BJ (cell line): ENCODE measurements at places on chromosomes 4 and X.

DNA sequence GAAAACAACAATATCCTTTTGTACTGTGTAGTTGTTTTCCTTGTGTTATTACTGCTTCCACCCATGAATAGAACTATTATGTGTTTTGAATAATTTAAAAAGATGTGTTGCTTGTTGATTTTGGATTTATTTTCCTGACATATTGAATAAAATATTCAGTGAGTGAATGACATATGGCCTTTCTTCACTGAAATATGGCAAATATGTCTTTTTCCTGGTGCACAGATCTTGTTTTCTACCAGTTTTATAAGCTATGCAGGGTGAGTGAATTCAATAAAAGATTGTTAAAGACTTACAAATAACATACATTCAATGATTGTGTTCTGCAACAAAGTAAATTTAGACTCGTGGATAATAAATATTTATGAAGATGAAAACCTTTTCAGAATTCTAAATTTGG lies 1216.3 kb upstream of the ADGRL3 start:
- DNase-seq = no peak

GRCh38 chr4:6918338-6918737 lies 8.7 kb downstream of the TBC1D14 start:
- no peak for DNase-seq

- DNase-seq = no peak
Observed at GRCh38 chr4:86961116-86961515, 26.3 kb downstream of the AFF1 start.

DNA sequence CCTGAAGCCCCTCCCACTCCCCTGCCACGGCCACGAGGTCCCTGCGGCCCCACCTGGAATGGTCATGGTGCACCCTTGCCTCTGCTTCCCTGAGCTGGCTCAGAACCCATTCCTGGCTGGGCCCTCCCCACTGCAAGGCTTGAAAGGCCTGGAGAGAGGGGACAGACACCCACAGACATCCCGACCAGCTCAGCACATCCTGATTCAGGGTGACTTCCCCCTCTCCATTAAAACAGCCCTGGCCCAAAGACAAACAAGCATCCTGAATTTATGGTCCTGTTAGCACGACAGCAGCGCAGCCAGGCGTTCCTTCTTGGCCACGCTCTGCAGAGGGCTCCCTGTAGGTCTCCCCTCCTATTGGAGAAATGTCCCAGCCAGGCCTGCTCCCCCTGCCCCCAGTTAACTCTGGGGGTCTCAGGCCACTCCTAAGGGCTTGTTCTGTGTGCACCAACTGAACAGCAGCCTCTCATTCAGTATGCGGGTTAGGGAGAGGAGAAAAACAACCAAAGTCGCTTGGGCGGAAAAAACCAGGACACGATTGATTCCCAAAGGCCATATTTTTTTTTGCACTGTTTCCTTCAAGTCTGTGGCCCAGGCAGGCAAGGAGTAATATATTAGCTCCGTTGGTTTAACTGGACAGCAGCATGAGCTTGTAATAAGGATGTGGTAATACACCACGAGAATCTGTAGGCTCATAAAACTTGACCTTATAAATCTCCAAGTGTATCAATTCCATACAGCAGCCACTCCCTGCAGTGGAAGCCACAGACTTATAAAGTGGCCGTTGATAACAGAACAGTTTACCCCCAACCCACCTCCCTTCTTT lies 106.7 kb upstream of the MSX1 start:
- peak; percentile 47 for DNase-seq

GRCh38 chr4:53863158-53863557 lies 201.2 kb downstream of the CHIC2 start:
- no peak for DNase-seq

- no peak for DNase-seq
Observed at GRCh38 chr4:1247864-1248244, 1.1 kb downstream of the CTBP1 start.

- DNase-seq = no peak
Observed at GRCh38 chrX:117711782-117712181, 404.8 kb downstream of the KLHL13 start.

GRCh38 chrX:71118985-71119535 lies 664 bp downstream of the MED12 start:
- DNase-seq = no peak

- DNase-seq = no peak
Observed at GRCh38 chrX:71895607-71896006, 15.0 kb upstream of the NHSL2 start.

- DNase-seq = no peak
Observed at GRCh38 chr4:67725132-67725531, 24.2 kb upstream of the UBA6 start.

GRCh38 chr4:121072224-121073003 lies at the start of gene NDNF:
NDNF (minus strand) TSS chr4:121072535; CDS start chr4:121045837, 26,698 bp downstream.
- DNase-seq = no peak

DNA sequence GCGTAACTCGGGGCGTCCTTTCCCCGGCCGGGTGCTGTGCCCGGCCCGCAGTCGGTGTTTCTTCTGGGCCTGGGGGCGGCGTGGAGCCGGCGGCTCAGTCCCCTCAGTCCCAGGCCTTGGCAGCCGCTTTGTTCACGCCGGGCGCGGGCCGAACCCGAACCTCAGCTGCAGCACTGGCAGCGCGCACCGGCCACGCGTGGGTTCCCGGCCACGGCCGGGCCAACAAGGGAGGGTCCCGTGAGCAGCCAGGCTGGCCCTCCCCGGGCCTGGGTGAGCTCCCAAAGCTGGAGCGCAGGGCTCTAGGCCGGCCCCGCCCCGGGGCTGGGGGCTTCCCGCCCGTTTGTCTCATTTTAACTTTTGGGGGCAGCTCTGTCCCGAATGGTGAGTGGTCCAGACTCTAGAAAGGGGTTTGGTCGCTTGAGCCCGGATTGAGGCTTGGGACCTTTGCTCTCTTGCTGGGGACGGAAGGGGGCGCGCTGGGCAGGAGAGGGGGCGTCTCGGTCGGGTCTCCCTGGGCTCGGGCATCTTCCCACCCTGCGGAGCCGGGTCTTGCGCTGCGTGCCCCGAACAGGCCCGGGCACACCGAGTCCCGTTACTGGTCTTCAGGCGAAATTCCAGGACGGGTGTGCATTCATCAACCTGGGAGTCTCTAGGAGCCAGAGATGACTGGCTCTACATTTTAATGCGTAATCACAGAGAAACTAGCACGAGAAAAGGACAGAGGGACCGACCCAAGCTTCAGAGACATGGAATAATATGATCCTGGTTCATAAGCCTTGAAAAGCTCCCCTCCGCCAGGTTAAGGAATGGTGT lies 177.1 kb downstream of the CBR4 start:
- DNase-seq = no peak

GRCh38 chr4:68962868-68963267 lies 11.3 kb upstream of the UGT2A3 start:
- no peak for DNase-seq

DNA sequence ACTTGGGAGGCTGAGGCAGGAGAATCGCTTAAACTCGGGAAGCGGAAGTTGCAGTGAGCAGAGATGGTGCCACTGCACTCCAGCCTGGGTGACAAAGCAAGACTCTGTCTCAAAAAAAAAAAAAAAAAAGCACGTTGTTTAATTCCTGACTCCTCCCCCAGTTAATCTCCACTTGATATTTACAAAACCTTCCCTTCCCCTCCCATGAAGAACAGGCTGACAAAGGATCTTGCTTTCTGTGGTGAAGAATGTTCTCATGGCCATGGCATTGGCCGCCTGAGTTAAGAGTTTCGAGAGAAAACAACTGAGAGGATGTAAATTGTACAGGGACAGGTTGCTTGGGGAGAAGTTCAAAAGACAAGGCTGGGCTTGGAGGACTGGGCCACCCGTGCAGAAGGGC lies 168.2 kb upstream of the BCOR start:
- no peak for DNase-seq

- no peak for DNase-seq
Observed at GRCh38 chr4:68011684-68012083, 48.4 kb upstream of the TMPRSS11A start.

GRCh38 chr4:159103384-159103990 lies 608 bp downstream of the RAPGEF2 start:
- no peak for DNase-seq

DNA sequence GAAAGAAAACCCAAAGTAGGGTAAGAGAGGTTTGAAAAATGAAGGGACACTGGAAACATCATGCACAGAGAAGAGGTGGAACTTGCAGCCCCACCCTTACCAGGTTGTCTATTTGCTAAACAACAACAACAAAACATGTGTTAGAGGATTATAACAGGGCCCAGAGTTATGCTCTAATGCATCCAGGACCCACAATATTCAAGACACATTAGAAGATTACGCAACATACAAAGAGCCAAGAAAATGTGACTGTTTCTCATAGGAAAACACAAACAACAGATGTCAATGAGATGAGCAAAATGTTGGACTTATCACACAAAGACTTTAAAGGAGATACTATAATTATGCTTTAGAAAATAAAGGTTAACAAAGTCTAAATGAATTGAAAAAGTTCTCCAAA lies 128.5 kb downstream of the LRBA start:
- DNase-seq = no peak

DNA sequence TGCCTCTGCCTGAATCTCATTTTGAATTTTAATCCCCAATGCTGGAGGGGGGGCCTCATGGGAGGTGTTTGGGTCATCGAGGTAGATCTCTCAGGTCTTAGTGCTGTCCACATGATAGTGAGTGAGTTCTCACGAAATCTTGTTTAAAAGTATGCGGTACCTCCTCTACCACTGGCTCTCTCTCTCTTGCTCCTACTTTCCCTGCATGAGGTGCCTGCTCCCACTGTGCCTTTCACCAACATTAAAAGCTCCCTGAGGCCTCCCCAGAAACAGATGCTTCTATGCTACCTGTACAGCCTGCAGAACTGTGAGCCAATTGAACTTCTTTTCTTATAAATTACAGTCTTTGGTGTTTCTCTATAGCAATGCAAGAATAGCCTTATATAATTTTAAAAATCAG lies 560.7 kb upstream of the CPEB2 start:
- DNase-seq = no peak

DNA sequence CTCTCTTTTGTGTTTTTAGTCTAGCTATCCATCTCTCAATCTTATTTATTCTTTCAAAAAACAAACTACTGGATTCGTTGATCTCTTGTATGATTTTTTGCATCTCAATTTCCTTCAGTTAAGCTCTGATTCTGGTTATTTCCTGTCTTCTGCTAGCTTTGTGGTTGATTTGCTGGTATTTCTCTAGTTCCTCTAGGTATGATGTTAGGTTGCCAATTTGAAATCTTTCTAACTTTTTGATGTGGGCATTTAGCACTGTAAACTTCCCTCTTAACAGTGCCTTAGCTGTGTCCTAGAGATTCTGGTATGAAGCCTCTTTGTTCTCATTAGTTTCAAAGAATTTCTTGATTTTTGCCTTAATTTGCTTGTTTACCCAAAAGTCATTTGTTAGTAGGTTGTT lies 15.2 kb upstream of the NEXMIF start:
- no peak for DNase-seq

DNA sequence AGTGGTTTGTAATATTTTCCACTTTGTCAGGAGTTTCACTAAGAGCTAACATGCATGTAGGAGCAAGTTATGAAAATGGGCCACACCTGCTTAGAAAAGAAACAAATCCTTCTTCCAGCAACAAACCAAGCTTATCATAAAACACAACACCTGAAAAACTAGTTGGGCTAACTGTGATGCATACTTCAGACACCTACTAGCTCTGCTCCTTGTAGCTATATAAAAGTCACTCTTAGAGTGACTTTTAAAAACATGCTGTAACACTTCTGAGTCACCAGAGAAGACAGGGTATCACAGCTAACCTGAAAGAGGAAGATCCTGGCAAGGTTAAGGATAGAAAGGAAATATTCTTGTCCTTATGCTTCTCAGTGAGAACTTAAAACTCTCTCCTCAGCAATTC lies 3.6 kb upstream of the SLAIN2 start:
- no peak for DNase-seq

- no peak for DNase-seq
Observed at GRCh38 chr4:80016506-80016905, 56.5 kb downstream of the ANTXR2 start.

- DNase-seq = no peak
Observed at GRCh38 chr4:151296227-151296626, 19.3 kb downstream of the PRSS48 start.

DNA sequence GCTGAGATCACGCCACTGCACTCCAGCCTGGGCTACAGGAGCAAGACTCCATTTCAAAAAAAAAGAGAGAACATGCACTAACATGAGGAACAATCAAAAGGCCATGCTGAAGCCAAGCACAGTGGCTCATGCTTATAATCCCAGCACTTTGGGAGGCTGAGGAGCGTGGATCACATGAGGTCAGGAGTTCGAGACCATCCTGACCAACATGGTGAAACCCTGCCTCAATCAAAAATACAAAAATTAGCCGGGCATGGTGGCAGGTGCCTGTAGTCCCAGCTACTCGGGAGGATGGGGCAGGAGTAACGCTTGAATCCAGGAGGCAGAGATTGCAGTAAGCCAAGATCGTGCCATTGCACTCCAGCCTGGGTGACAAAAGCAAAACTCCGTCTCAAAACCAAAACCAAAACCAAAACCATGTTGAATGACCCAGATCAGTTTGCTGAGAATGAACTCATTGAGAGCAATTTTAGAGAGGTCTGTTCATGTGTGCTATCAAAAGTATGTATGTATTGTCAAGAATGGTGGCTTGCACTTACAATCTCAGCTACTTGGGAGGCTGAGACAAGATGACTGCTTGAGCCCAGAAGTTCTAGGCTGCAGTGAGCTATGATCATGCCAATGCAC lies 44.8 kb downstream of the PDS5A start:
- no peak for DNase-seq

- no peak for DNase-seq
Observed at GRCh38 chrX:43405191-43405590, 250.9 kb upstream of the MAOA start.

DNA sequence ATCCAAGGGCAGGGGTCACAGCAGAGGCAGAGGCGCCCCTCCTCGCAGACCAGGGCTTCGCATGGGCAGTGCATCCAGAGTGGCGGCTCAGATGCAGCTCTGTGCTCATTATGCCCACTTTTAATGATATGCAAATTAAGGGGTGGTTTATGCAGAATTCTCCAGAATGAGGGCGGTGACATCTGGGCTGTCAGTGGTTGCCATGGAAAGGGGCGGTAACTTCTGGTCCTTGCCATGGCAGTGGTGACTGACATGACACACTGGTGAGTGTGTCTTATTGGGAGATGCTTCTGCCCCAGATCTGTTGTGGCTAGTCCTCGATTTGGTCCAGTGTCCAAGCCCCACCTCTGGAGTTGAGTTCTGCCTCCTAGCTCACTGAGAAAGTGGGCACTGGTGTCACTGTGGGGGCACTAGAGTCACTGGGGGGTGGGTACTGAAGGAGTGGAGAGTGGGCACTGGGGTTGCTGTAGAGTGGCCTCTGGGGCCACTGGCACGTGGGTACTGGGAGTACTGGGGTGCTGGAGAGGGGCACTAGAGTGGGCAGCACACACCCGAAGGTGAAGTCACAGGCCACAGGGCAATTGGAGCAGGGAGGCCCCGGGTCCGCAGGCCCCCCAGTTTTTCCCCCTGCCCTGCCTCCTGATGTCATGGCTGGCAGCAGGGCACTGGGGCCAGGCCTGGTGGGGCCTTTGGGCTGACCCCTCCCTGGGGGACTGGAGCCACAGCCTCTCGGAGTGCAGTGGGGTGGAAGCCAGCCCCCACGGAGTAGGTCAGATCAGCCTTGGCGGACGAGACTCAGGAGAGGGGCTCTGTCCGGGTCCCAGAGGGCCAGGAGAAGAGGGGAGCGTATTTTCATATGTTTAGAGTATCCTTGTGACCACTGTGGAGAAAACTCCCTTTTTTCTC lies 98.6 kb upstream of the NKX1-1 start:
- no peak for DNase-seq
